HCT116 (cell line): ENCODE measurements at places on chromosomes 3 and 15.

GRCh38 chr3:73637042-73637441 lies 12.3 kb upstream of the PDZRN3 start:
- DNase-seq, result no peak

DNA sequence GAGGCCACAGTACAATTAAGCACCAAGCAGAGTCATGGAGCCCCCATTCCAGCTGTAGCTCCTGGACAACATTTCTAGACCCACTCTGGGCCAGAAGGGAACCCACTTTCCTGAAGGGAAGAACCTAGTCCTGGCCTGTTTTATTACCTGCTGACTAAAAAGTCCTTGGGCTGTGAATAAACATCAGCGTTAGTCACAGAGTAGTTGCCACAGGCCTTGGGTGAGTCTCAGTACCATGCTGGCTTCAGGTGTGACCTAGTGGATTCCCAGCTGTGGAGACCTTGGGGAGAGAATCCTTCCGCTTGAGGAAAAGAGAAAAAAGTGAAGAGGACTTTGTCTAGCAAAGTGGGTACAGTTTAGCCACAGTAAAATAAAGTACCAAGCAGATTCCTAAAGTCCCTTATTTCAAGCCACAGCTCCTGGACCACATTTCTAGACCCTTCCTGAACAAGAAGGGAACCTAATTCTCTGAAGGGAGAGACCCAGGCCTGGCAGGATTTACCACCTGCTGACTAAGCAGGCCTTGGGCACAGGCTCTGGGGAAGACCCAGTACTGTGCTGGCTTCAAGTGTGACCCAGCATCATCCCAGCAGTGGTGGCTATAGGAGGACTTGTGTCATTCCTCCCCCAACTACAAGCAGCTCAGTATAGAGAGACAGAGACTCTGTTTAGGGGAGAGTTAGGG lies 118.3 kb upstream of the KCNH8 start:
- no peak for DNase-seq

- DNase-seq, result no peak
Observed at GRCh38 chr3:150165396-150166094, 194.8 kb upstream of the PFN2 start.

- DNase-seq, result no peak
Observed at GRCh38 chr3:154584041-154584440, 154.1 kb upstream of the GPR149 start.

- DNase-seq, result no peak
Observed at GRCh38 chr3:131540143-131540542, 37.4 kb upstream of the MRPL3 start.

- DNase-seq, result no peak
Observed at GRCh38 chr15:57792724-57793449, 86.4 kb downstream of the POLR2M start.

DNA sequence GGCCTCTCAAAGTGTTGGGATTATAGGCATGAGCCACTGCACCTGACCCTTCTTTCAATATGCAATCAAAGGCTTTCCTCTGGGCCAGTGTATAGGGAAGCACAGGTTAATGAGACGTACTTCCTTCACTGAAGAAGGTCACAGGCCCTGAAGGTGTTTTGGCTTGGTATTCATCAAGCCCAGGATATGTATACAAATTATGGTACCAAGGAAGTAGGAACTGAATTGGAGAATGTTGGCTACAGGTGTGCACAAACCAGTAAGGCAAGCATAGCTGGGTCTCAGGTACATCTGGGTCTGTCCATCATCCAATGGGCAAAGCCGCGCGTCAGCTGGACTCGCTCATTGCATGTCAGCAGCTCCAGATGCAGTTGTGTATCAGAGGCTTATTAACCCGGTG lies 237.9 kb downstream of the ADAMTS17 start:
- DNase-seq, result no peak

- no peak for DNase-seq
Observed at GRCh38 chr3:38397320-38397719, 50.7 kb downstream of the XYLB start.

DNA sequence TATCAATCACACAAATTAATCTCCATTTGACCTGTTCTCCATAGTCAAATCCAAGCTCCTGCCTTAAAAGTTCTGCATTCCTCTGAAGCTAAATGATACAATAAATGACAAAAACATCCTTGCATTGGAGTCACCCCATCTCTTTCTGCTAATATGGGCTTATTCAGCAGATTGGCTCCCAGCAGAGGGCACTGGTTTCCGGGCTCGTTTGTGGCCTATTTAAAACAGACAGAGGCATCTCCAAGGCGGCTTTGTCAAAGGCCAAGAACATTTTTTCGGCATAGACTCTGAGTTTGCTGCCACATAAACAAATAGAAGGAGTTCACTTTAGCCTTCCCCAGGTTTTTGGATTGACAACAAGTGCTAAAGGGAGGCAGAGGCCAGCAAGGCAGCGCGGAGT lies 204.4 kb upstream of the RASGRP1 start:
- no peak for DNase-seq

DNA sequence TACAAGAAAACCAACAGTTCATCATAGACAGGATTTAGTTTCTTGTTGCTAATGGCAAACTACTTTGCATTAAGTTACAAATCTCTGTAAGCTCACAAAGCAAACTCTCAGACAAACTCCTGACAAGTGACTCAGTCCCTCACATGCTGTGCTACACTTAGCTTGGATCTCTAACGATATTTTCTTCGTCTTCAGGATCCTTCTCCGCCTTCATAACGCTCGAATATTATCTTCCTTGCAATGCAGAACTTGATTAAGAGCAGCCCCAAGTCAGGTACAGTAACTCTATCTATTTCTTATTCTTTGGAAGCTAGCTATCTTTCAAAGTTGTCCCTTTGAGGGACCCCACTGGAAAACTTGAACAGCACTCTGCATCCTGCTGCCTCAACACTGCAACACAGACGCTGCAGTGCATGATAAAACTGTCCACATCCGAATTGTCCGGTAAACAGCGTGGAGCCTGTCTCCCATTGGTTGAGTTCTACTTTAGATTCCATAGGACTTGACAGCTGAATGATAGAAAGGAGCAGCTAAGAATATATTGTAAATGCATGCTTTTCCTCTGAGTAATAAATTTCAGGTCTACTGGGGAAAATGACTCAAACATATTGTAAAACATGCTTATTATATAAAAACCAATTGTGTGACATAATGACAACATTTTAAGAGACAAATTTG lies 61.3 kb downstream of the UACA start:
- no peak for DNase-seq

DNA sequence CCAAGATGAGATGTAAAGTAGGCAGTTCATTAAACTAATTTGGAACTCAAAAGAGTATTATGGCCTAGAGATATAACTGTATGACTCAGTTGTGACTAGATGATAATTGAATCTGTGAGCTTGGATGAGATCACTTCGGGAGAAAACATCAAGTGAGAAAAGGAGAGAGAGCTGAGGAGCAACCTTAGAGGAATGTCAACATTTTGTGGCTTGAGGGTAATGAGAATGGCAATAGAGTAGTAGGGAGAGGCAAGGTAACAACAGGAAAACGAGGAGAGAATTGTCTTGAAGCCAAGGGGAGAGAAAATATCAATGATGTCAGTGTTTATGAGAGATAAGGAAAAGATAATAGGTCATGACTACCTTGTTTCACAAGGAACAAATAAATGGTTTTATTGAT lies 580.2 kb downstream of the NLGN1 start:
- DNase-seq, result no peak

DNA sequence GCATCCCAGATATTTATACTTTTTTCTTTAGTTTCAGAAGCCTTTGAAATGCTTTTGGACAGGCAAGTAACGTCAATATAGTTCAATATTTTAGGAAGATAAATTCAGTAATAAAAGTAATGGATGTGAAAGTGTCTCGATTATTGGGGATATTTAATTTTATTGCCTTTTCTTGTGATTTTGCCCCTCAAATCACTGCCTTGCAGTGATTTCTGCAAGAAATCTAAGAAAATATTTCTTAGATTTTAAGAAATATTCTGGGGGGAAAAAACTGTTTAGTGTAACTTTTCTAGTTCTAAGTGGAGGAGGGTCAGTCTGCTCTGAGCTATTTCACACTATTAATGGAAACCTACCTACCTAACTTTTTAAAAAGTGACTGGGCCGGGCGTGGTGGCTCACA lies 33.6 kb downstream of the MGA start:
- DNase-seq, result no peak

DNA sequence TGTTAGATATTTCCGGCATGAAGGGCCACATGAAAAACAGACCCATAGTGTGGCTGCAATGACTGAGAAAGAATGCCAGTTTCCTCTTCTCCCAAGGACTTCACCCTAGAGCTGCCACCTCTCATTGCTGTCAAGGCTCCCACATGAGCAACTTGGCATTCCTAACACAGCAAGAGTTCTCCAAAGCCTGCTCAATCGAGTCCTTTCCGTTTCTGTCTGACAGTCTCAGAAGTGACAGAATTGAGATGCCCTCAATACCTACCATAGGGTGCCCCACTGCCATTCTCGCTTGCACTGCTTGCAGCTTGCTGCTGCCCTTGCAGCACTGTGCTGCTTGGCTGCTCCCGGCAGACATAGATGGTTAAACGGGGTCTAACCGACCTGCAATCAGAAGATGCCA lies 44.3 kb downstream of the UBP1 start:
- no peak for DNase-seq

- no peak for DNase-seq
Observed at GRCh38 chr3:138440596-138440995, 6.2 kb downstream of the ESYT3 start.

GRCh38 chr3:159902546-159903314 lies 85.9 kb upstream of the IL12A start:
- no peak for DNase-seq

GRCh38 chr3:58749948-58750347 lies 83.4 kb upstream of the FAM3D start:
- DNase-seq, result no peak

DNA sequence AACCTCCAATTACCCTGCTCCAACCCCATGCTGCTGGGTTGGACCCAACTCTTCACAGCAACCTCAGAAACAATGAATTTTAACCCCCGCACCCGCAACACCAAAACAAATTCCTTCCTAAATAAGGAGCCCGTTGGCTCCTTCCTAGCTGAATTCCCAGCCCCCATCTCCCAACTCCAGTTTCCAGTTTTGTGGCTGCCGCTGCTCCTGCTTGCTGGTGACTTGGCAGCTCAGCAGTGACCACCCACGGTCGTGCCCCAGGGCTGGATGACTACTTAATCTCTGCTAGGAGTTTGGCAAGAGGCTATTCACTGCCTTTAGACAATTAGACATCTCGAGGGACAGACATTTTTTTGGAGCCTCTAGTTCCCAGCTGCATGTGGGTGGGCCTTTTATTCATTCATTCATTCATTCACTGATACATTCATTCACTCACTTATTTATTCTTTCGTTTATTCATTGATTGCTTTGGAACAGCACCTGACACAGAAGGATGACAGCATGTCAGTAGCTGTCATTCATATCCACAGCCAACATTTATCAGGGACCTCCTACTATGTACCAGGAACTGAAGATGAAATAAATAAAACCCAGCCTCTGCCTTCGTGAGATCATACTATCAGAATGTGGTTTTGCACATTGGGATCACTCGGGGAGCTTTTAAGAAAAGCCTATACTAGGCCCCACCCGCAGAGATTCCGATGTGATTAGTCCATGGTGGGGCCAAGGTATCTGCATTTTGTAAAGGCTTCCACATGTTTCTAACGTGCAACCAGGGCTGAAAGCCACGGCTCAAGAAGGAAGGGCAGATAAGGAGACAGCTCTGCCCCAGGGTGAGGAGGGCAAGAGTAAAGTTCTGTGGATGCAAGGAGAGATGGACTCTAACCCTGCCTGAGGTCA lies 256.5 kb downstream of the SHQ1 start:
- DNase-seq, result no peak

DNA sequence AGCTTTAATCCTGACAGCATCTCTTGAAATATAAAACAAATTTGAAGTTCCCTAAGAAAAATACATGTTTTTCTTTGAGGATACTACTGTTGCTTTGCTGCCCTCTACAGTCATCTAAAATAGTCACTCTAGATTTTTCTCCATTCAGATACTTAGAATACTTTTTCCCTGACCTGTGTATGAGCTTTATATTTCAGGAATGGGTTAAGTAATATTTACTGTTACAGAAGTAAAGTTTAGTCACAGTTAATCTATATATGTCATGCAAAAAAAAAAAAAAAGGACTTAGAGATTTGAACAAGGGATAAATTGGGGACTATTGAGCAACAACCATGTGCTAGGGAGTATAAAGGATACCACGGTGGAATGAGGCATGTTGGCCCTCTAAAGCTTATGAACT lies 8.8 kb downstream of the NECTIN3 start:
- DNase-seq, result no peak

- no peak for DNase-seq
Observed at GRCh38 chr3:79368403-79368802, 399.4 kb downstream of the ROBO1 start.

DNA sequence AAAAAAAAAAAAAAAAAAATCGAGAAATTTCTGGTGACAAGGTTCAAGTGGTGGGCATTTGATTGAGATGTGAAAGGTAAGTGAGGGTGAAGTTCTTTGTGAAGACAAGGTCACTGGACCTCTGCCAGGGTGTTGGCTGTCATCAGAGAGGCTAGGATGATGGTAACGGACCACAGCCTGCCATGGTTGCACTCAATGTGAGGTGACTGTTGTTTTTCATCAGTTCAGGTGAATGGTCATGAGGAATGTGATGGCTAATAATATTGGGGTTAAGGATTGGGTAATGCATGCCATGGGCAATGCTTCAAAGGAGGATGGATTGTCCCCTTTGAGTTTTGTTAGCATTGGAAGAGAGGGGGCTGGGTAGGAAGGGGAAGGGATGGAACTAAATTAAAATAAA lies 4.3 kb upstream of the ALPK3 start:
- no peak for DNase-seq

DNA sequence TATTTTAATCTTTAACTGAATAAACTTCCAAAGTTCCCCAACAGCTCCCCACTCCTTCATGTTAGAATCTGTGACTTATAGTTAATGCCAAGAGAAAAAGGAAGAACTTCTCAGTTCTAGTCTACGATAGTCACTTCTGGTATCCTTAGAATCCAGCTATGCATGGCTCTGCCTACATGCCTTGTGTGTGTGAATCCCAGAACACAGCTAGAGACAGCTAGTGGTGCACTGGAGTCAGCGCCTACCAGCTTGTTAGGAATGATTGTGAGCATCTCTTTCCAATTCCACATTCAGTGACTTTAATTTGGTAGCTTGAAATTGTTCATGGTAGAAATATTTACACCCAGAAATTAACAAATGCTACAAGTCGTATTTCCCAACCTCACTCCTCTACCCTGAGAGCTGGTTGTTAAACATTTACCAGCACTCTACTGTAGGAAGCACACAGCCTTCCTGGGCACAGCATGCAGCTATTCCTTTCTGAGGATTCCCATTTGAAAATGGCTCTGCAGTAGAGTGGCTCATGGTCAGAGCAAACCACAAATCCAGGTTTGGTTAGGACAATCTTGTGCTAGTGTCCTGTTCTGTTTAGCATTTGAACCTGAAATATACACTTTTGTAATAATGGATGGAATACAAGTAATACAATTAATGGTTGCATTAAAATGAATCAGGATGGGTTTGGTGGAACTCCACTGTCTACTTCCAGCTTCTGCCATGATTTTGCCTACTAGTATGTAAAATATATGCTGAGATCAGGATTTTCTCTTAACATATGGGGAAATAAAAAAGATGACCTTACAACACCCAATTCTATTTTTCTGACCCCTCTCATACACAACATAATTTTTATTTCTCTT lies 371.0 kb upstream of the GBE1 start:
- DNase-seq, result no peak
